ENCODE measurements at places on chromosomes 7 and 10.
A peak's percentile ranks its signal among the peaks of the same experiment; 100 is the strongest.

- peak; percentile 11 for DNase-seq
Measured at GRCh38 chr10:77820349-77820748, 106.2 kb downstream of the DLG5 start.

DNA sequence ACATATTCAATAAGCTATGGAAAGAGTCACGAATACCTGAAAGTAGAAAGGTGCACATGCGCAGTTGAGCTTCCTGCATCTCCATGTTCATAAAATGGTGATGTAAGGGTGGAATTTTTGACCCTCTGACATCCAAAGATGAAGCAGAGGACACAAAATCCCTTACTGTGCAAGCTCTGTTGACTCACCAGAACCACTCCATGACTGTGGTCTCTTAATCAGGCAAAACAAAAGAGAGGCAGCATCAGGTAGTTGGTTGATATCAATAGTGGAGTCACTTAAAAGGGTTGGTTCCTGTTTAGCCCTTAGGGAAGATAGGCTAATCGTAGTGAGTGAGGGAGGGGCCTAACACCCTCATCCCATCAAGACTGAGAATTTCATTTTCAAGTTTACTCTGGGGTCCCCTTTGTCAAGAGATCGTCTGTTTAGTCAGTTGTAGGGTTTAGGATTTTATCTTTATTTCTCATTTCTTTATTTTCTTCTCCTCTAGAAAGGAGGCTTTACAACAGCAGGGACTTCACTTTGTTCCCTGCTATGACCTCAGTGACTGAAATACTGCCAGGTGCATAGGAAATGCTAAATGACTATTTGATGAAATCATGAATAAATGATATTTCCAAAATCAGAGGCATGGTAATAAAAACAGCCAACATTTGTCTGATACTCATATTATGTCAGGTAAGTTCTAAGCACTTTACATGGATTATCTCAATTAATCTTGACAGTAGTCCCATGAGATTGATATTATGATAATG is 98.1 kb downstream of the CD36 start:
- no peak for DNase-seq

DNA sequence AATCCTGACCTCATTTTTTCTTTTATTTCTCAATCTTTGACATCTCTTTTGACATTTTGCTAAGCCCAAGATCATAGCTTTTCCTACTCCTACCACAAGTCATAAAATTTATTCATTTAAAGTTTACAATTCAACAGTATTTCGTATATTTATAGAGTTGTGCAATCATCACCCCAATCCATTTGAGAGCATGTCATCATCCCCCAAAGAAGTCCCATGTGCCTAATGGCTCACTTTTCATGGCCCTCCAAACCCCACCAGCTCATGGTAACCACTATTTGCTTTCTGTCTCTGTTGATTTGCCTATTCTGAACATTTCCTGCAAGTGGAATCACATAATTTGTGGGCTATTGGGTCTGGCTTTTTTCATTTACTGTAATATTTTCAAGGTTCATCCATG is 52.5 kb upstream of the GLI3 start:
- no peak for DNase-seq

DNA sequence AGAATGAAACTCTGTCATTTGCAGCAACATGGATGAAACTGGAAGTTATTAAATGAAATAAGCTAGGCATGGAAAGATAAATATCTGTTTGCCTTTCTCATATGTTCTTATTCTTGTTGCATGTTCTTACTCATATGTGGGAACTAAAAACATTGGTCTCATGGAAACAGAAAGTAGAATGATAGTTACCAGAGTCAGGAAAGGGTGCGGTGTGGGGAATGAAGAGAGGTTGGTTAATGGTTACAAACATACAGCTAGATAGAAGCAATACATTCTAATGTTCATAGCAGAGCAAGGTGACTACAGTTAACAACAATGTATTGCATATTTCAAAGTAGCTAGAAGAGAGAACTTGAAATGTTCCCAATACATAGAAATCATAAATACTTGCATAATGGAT is 105.1 kb downstream of the FAM107B start:
- no peak for DNase-seq

GRCh38 chr7:159030490-159031134 is 114.1 kb downstream of the VIPR2 start:
- peak; percentile 60 for DNase-seq

GRCh38 chr7:131413711-131414110 is 86.0 kb downstream of the MKLN1 start:
- DNase-seq: no peak

GRCh38 chr7:159032322-159032721 is 112.3 kb downstream of the VIPR2 start:
- no peak for DNase-seq

- no peak for DNase-seq
Measured at GRCh38 chr7:105336009-105336408, 52.7 kb downstream of the SRPK2 start.

DNA sequence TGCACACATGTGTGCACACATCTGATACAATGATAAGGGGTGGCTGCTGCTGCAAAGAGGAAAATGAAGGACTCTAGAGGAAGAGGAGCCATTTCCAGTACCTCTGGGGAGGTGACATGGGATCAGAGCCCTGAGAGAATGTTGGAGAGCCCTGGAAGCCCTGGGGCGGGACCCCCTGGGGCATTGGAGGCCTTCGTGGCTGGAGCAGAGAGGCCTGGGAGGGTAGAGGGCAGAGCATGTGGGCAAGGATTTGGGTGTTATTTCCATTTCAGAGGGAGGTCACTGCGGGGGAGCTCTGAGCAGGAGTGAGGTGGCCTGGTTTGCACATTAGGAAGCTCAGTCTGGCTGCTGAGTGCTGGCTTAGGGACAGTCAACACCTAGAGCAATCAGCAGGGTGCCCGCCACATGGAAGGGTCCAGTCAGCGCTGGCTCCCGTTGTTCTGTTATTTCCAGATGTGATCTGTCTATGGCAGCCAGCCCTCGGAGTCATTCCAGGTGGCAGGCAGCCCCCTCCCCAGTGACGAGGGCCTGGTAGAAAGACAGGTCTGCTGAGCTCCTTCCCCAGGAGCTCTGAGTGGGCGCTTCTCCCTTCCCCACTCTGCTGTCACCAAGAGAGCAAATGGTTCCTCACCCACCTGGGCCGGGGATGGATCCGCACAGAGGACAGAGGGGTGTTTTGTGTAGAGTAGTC is 24.1 kb upstream of the BTBD16 start:
- no peak for DNase-seq

DNA sequence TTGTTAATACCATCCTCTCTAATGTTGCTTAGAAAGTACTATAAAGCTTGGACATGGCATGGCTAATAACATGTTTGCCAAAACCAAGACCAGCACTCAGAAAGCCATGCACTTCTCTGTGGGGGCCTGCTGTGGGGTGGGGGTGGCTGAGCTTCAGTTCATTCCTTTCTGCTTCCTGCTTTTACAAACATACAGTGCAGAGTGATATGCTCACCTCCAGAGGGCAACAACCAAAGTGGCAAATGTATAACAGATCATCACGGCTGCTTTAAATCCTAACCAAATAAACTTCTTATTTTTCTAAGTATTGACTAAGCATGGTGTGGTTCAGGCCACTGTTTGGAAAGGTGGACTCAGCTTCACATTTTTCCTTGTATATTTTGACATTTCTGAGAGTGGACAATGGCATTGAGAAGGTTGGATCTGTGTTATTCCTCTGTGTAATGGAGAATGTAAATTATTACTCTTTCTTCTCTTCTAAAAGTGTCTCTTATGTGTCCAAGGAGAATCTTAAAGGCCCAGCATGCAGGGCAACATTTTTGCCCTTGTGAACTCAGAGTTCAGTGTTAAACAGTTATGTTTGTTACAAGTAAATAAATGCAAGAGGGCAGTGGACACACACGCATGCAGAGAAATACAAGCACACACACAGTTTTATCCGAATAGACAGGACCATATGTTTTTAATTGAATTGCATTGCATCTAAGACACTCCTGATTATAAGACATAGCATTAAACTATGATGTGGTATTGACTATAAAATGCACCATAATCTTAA is 186.1 kb downstream of the HERPUD2 start:
- DNase-seq: no peak

DNA sequence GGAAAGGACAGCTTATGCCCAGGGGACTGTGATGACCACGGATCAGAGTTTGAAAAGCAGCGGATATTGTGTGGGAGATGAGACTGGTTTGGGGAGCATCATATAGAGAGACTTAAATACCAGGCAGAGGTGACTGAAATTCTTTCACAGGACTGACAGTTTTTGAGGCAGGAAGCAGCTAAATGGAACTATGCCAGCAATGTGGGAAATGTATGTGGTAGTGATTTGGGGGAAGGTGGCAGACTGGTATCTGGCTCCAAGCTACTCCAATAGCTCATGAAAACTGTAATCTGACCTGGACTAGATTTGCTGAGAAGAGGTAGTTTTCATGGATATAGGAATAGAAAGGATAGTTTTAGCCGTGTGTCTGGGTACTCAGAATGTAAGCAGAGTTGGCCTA is 592.6 kb downstream of the REEP3 start:
- DNase-seq: no peak

DNA sequence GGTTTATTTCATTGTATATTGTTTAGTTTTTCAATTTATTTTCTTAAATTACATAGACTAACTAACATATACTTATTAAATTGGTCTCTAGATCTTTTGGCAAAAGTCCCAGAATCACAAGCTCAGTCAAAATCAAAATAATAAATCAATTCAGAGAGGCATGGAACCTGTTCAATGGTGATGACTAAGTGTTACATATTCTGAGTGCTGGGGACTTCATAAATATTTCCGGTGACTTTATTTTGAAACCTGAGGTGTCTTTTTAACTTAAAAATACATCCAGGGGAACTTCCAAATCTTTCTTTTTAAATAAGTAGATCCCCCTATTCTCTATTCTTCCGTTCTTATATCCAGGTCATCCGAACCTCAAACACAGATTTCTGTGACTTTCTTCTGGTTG is 89.6 kb upstream of the ZNF804B start:
- DNase-seq: no peak

- no peak for DNase-seq
Measured at GRCh38 chr10:63622097-63622496, 100.9 kb downstream of the REEP3 start.

DNA sequence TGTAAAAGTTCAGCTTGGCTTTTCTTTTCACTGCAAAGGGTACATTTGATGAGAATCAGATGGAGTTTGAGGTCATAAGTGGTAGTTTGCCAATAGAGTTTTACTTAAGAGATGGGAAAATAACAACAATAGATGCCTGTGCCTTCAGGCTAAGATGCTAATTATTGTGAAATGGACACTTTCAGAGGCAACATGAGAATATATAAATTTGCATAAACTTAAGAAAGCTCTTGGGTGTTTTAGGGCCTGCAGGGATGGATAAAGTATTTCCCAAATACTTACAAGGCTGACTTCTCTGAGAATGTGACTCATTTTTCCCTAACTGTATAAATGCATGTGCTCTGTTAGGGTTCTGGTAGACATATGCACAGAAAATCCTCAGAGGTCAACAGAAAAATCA is 200.3 kb upstream of the SVIL start:
- DNase-seq: no peak

DNA sequence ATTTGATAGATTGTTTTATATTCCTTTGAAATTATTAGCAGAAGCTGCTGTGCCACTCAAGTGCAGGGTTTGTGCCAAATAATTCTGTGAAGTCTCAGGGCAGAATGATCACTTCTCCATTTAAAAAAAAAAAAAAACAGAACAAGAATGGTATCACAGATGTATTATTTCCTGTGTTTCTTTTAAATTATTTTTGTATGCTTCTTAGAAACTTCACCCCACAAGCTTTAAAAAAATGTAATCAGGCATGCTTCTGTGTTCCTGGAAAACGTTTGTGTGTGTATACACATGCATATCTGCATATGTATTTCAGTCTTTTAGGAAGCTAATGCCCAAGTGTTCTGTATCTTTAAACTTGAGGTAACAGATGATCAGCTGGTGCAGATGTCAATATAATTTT is 6.3 kb upstream of the CD36 start:
- DNase-seq: no peak

DNA sequence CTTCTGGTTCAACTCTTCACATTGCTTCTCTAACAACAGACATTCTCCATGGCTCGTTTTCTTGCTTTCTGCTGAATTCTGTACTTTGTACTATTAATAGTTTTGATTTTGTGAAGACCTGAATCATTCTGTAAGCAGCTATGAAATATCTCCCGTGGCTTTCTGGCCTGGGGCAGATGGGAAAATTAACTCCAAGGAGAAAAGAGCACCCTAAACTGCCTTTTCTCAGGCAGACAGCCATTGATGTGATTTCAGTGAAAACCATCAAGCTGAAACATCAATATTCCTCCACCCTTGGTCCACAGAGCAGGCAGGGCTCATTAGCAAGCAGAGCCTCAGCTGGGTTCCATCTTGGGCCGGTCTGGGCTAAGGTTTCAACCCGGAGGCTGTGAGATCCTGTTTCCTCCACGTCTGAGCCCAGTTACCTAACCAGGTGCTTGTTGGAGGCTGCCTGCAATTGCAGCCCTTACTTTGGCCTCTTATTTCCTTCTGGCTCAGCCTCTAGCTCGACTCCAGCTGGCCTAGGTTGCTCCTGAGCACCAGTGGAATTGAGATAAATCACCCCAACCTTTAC is 21.1 kb upstream of the EZH2 start:
- no peak for DNase-seq

- no peak for DNase-seq
Measured at GRCh38 chr10:125757742-125758141, 17.9 kb downstream of the MMP21 start.

DNA sequence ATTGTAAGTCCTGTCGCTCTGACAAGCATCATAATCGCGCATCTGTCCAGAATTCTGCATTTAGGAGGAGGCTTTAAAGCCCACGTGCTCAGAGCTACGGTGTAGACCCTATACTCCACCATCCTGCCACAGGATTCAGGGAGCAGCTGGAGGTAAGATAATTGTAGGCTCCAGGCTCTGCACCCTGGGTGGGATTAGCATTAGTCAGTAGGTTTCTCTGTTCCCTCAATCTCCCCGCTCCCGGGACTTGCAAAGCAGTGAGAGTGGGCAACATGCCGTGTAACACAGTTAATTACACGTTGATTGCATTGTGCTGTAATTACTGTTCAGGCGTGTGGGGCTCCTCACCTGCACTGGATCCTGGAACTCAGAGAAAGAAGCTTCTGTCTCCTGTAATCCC is 89.3 kb upstream of the CUX1 start:
- no peak for DNase-seq

- no peak for DNase-seq
Measured at GRCh38 chr7:151242159-151243044, 6.1 kb downstream of the SMARCD3 start.

DNA sequence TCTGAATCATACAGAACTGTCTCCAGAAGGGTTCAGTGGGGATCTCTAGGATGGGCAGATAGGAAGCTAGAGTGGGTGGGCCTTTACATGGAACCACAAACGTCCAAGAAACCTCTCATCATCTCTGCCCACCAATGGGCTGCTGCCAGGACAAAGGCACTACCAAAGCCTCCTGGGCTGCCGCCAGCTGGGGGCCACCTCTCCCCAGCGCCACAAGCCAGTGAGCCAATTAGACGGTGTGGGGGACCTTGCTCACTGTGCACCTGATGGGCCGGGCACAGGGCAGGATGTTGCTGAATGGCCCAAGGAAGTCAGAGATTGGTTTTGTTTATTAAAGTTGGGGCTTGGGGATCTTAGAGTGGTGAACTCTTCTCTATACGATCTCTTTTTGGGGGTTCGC is 242.1 kb downstream of the MGMT start:
- DNase-seq: no peak

Measured in psoas muscle (tissue), 8 donors.